MG63 (cell line): ENCODE measurements at places on chromosomes 11 and 22.

DNA sequence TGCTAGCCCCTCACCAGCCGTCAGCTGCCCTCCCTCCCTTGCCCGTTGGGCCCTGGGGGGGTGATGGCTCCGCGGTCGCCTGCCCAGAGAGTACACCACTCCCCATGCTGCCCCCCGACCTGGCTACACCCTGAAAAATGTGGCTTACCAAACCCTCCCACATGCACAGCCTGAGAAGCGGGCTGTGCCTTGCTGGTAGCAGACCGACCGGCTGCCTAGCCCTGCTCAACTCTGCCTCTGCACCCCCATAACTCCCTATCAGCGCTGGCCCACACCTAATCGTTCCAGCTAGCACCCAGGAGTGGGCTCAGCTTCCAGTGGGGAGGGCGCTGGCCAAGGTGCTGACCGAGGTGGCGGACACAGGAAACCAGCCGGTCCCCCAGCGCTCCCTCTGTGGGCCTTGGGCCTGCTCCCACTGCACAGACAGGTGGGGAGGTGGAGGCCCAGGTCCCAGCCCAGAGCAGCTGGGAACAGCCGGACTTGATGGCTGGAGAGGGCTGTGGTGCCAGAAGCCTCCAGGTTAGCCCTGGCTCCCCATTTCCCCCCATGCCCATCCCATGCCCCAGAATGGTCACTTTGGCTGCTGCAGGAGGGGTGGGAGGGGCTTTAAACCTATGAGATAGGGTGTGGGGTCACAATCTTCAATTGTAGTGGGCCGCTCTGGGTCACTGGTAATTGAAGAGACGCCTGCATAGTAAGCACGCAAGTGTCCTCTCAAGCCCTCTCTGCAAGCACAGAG lies 32.1 kb upstream of the PRODH start:
- DNase-seq = no peak

DNA sequence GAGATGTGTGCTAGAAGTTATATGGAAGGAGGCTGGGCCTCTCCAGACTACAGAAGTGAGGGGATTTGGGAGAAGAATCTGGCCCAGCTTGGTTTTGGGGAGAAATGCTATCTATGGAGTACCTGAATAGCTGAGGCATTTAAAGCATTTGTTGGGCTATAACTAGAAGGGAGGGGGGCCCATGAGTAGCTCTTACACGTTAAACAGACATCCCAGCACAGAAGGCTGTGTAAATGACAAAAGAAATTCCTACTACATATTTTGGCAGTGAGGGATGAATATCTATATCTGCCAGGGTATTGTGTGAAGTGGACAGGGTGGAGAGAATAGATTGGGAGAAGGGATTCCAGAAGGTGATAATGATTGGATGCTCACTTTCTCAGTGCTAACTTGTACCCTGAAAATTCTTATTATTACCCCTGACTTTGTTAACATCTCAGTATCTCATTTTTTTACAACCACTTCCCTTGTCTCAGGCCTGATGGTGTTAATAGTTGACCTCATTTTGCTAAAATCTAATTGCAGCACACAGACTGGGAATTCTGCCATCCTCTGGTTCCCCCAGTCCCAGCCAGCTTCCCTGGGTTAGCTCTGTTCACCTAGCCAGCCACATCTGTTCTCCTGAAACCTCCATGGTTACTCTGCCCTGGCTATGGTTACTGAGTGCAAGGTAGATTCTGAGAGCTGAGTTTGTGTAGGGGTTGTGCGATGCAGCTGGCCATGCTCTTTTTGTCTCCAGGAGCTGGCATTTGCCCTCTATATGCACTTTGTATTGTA lies 28.8 kb upstream of the RRM1 start:
- DNase-seq = no peak

GRCh38 chr11:77547863-77548551 lies 41.7 kb upstream of the AQP11 start:
- DNase-seq = no peak

DNA sequence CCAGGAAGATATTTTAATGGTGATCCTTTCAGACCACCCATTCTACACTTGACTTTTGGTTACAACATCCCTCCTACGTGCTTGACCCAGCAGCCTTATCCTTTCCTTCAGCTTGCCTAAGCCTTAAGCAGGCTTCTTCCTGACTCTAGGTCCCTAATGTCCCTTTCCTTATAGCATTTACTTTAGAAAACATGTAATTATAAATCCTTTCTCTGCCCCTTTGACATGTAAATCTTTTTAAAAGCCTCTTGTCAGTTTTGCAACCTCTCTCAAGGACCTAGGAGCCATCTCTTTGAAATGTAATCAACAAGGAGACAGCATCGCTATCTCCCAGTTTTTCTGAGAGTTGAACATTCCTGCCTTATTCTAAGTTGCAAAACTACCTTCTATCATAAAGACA lies 1255.2 kb downstream of the LRRC4C start:
- DNase-seq = no peak

DNA sequence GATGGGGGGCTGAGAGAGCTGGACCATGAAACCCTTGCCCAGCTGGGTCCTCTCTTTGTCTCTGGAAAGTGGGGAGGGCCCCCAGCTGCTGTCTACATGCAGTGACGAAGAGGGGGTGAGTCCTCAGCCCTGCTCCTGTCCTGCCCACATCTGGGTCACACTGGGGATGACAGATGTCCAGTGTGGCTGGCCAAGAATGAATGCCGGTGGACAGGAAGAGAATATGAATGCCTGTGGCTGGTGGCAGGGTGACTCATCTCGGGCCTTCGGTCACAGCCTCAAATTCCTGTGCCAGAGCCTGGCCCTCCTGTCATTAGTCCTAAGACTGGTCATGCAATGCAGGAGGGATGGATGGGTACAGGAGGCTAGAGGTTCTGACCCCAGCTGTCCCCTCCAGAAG lies 2.2 kb upstream of the PNPLA3 start:
- peak; percentile 79 for DNase-seq

DNA sequence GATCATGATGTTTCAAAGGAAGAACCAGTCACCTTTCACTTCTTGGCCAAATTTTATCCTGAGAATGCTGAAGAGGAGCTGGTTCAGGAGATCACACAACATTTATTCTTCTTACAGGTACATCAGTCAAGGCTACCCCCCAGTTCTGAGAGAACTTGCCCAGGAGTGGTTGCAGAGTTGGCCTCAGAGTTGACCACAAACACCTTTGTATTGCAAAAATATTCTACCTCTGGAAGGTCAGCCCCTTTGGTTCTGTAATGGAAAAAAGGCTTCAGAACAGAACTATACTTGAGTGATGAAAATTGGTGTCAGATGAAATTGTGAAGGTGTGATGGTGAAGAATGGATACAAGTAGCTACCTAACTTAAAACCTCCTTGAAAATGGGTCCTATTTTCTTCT lies 35.7 kb downstream of the NF2 start:
- no peak for DNase-seq

GRCh38 chr22:45554040-45554406 lies 51.3 kb downstream of the FBLN1 start:
- DNase-seq = no peak

GRCh38 chr11:58055806-58056401 lies 25.2 kb downstream of the OR6Q1 start:
- DNase-seq = no peak

DNA sequence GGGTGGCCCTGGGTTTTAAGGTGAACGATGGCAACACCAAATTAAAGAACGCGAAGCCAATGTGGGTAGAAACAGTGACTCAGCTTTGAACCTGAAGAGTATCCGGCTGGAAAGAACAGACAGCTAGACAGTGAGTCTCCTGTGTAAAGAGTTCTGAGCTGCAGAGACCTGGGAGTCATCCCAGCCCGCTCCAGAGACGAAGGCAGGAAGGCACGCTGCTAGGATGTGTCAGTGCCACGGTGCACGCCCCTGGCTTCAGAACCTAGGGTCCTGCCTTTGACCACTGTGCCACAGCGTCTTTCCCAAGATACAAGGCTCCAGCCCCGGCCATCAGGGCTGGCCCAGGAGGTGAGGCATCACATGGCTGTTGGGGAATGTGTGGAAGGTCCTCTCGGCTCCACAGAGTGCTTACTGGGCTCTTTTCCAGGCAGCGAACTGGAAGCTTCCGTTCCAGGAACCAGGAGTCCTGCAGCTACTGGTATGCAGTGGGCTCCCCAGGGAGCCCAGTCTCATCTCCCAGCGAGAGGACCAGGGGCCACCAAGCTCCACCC lies 29.9 kb downstream of the LRFN4 start:
- peak; percentile 44 for DNase-seq
